ENCODE measurements at places on chromosomes 5 and 9.

- no peak for DNase-seq
These were observed 655 bp downstream of the GRIN1 start for GRCh38 chr9:137139468-137140150.

- DNase-seq, result no peak
These were observed 58.8 kb upstream of the TGFBR1 start for GRCh38 chr9:99046068-99046467.

DNA sequence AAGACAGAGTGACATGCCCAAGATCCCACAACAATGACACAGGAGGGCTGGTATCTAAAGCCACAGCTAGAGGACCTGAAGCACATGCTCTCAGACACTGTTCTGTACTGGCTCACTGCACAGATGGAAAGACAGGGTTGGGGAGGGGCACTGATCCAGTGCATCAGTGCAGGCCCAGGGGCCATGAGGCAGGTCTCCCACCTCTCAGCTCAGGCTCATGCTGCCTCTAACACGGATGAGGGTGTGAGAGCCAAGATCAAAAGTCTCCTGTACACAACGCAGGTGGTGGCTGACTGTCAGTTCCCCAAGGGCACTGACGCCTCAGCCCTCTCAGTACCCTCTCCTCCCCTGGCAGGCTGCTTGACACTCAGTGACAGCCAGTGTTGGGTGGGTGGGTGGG, 10.9 kb downstream of the RAPGEF1 start:
- peak; percentile 83 for DNase-seq

DNA sequence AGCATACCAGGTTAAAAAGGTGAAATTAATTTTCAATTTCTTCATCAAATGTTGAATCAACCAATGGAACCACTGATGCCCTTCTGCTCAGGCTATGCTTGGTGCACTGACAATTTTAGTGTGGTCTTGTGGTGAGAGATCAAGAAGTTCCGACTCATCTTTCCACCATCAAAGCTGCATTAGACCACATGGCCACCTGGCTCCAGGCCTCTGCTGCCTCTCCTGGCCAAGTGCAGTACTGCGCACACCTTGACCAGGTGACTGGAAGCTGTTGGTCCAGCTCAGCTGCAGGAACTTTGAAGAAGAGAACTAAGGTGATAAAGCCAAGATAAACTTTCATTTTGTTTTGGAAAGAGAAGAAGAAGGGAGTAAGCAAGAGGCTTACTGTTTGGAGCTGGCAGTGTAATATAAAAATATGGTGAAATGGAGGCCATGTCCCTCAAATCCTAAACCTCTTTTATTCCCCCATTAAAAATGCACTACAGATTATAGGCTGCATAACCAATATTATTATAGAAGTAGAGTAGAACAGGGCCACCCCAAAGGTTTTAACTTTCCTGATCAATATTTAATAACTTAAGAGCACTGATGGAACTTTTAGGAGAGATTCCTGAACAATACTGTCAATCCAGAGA, 315.5 kb upstream of the C9orf72 start:
- peak; percentile 76 for DNase-seq

DNA sequence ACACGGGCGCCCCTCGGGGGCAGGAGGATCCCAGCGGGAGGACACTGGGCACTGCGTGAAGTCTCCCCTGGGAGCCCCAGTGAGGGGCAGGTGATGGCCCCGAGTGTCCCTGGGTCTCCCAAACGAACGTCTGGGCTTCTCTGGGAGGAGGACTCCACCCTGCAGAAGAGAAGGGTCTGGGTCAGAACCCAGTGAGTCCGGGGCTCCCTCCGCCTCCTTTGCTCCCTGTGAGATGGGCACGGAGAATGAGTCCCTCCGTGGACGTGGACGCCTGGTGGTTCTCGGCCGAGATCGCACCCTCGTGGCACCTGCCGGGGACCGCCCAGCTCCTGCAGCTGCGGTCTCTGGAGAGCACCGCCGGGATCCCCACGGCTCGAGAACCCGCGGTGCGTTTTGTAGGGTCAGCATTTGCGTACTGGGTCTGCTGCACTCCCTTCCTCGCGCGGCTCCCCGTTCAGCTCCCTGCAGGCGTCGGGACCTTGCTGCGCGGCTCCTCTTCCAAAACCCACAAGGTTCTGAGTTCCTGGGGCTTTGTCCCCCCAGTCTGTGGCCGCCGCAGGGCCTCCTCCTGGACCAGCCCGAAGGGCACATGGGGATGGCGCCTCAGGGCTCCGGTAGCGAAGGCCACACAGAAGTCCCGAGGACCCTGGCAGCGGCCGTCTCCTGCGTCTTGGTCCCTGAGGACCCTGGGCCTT, 10.2 kb upstream of the CEP72 start:
- DNase-seq, result no peak

GRCh38 chr5:154603953-154604679, 126.1 kb upstream of the HAND1 start:
- DNase-seq, result no peak

DNA sequence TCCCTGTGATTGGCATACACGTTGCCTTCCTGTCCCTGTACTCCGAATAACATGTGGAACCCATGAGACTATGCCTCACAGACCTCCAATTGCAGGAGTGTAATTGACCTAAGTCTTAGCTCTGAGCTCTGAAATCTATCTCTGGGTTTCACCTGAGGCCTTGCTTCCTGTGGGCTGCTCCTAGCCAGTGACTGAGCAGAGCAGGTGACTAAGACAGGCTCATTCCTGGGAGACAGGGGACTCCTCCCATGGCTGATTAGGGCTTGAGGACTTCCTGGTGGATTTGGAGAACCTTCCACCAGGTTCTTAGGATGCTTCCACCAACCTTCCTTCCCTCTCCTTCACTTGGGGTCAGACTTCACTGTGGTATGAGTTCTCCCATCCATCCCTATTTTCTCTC, 22.3 kb upstream of the MIER3 start:
- no peak for DNase-seq

- no peak for DNase-seq
These were observed 764 bp upstream of the VDAC1 start for GRCh38 chr5:134005417-134006061.

- DNase-seq, result no peak
These were observed 81.5 kb downstream of the AMBP start for GRCh38 chr9:113996531-113997001.

DNA sequence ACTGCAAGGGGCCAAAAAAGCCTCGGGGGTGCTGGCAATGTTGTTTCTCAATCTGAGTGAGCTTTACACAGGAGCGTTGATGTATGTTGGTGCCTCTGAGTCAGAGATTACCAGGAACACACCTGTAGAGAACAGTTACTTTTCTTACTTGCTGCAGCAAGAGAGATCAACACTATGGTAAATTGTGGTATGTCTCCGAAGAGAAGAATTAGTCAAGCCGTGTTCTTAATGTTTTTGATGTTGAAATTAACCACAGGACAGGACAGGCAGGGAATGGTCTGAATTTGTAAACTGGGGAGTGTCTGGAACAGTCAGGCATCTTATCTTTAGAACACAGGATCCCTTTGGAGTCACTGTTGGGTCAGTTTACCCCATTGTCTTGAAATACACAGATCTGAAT, 285.7 kb downstream of the DNAH5 start:
- DNase-seq, result no peak

- no peak for DNase-seq
These were observed 18.3 kb upstream of the NDST1 start for GRCh38 chr5:150489360-150490295.

DNA sequence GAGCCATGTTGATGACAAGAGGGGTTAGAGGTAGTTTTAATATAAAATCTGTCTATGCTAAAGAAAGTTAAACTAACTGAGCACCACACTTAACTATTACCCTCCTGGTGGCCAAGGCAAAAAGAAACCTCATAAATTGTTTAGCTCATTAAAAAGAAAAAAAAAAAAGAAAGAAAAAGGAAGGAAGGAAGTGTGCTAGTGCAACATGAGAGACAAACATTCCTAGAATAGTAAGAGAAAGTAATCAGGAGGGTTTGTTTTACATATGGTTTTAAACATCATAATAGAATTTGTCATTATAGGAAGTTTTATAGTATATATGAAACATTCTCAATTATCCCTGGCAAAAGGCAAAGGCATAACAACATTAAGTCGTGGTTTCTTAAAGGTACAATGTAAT, 152.3 kb downstream of the SNX18 start:
- DNase-seq, result no peak

DNA sequence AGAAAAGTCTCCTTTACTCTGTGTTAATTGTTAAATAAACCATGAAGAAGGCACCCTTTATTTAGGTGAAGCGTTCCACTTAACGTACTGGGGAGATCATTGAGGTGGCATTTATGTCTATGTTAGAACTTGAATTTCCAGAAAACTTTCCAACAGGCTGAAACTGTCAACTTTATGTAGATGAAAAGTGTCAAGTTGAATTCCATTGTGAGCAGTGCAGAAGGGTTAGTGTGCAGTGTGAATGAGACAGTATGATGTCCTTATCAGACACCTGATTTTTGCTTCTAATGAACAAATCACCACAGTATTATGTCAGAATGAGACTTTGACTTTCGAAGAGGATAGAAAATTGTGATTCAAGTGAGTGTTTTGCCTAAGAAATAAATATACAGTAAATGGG, 761.6 kb upstream of the SEMA6A start:
- DNase-seq, result no peak

DNA sequence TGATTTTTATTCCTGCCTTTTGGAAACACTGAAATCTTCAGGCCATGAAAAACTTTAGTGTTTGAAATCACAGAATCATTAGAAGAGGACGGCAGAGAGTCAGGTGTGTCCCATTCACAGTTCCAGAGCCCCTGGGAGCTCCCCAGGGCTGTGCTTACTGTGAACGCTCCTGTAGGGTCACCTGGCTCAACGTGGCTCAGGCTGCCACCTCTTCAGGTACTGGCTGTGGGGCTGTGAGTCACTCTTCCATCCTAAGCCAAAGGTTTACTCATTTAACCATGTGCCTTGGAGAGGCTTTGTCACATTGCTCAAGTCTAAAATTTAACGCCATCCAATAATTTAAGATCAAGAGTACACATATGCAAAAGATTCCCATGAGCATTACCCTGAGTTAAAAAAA, 50.2 kb upstream of the FSTL4 start:
- DNase-seq, result no peak

GRCh38 chr5:109959652-109960051, 269.9 kb downstream of the MAN2A1 start:
- no peak for DNase-seq

- DNase-seq, result no peak
These were observed 23.5 kb upstream of the ADCY2 start for GRCh38 chr5:7372399-7372798.

DNA sequence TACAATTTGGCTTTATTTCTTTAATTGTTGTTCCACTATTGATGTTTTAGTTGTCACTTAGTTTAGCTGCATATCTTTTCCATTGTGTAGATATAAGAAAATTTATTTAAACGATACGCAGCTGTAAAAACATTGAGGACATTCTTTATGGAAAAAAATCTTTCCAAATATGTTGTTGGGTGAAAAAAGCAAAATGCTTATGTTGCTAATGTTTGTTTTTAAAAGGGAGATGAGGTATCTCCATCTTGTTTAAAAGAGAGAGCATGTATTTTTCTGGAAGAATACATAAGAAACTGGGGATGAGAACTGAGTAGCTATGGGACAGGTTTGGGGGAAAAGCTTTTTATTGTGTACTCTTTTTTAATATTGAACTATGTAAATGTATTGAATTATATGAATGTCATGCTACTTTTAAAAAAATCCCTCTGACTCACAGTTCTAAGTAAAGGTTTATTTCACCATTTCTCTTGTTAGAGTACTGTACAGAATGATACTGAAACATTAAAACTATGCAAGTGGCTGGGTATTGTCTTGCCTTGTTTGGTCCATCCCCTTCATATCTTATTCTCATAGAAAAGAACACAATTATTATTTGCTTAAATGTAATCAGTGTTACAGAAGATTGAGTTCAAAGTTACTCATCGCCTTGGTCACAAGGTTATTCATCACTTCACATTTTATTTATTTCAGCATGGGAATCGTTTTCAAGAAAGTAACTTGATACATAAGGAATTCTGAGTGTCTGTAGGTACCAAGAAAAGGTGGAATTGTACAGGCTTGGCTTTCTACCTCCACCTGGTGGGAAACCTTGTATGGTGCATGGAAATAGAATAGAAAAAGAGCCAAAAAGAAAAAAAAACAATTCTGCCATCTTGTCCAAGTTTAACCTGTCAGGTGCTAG, 85.8 kb downstream of the RIC1 start:
- no peak for DNase-seq

DNA sequence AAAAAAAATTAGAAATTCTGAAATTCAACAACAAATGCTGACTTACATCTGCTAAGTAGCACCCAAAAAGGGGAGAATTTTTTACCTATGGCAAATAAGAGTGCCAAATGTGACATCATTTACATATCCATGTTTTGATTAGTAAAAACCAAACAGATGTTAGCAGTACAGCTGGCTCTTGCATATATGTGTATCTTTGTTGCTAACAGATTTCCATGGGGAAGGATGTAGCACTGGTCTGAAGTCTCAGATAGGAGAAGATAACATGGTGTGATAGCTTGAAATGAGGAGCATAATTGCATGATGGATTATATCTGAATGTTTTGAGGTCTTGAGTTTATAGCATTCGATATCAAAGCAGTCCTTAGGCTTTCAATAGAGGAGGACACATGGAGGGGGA, 17.5 kb downstream of the PIK3R1 start:
- no peak for DNase-seq

DNA sequence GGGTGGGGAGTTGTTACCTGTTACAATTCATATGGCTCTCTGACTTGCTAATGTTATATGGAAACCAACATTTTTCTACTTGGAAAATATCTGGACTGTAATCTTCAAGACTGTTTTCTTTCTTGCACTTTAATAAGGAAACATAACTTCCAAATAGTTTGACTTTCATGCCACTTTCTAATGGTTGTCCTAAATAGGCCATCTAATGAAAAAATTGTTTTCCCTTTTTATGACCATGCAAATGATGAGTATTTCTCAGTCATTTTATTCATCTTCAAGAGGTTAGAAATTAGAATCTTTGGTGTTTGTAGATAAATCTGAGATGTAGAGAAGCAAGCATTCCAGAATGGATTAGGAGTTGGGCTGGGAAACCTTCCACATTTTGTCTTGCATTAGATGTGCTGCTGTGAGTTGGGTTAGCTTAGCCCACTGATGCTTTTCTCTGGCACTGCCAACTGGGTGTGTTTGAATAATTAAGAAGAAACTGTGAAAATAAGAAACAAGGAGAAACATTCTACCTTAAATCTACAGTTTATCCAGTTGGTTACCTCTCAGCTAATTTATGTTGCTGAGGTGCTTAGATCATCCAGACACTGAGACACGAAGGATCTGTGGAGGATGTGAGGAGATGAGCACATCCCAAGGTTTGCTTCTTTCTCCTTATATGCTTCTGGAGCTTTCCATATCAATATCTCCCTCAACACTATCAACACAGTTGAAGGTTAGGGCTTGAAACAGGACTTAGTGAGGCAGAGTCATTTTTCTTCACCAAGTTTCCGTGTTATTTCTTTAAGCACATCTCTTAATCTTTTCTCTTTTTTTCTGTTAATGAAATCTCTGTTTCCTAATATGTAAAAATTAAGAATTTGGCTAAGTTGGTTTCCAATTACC, 2.7 kb downstream of the RASGRF2 start:
- no peak for DNase-seq

GRCh38 chr5:108660291-108660690, 87.4 kb upstream of the FER start:
- no peak for DNase-seq

- no peak for DNase-seq
These were observed 80.8 kb downstream of the RORB start for GRCh38 chr9:74577956-74578355.

- DNase-seq, result no peak
These were observed 709.3 kb upstream of the RGMB start for GRCh38 chr5:98064118-98064685.

GRCh38 chr5:34692786-34693185, 36.7 kb downstream of the RAI14 start:
- DNase-seq, result no peak

- no peak for DNase-seq
These were observed 1326.8 kb downstream of the PTPRD start for GRCh38 chr9:9286001-9286400.

- DNase-seq, result no peak
These were observed 55.9 kb downstream of the ARHGAP26 start for GRCh38 chr5:142826093-142826492.

All from activated CD8-positive, alpha-beta T cell treated with anti-CD3 and anti-CD28 coated beads for 36 hours (primary cell).